ENCODE measurements at places on chromosomes 2 and 18. TPM values are rescaled to one million over a fixed set of nuclear protein-coding genes. Genes with fewer than 3 reads are reported as not detected.

The TM4SF20 gene
- total RNA-seq = not detected

The SPHKAP gene
- not detected for total RNA-seq

The GPR39 gene
- total RNA-seq = 14.1 TPM

The C2orf66 gene
- not detected for total RNA-seq

The C2orf78 gene
- total RNA-seq = not detected

The TRPM8 gene
- 0.48 TPM for total RNA-seq

The CSRNP3 gene
- total RNA-seq = 0.41 TPM

The RAB17 gene
- total RNA-seq = 86.3 TPM

The SH3BP4 gene
- total RNA-seq = 135 TPM

The CRYBA2 gene
- total RNA-seq = not detected

The CHRND gene
- not detected for total RNA-seq

The NEURL3 gene
- total RNA-seq = 0.48 TPM

The TFCP2L1 gene
- total RNA-seq = 4.6 TPM

The POTEF gene
- total RNA-seq = not detected

The HJURP gene
- total RNA-seq = 109 TPM

The GYPC gene
- not detected for total RNA-seq

The ADAM23 gene
- total RNA-seq = 8.9 TPM

The SPC25 gene
- total RNA-seq = 20.7 TPM

The FAM237A gene
- total RNA-seq = not detected

The TWSG1 gene
- 55.8 TPM for total RNA-seq

The CHRNG gene
- not detected for total RNA-seq

The KIAA2012 gene
- not detected for total RNA-seq

The PIEZO2 gene
- total RNA-seq = not detected

The CRYGD gene
- not detected for total RNA-seq

The PROKR1 gene
- not detected for total RNA-seq

The VIT gene
- total RNA-seq = not detected

The SKOR2 gene
- not detected for total RNA-seq

The CBLN2 gene
- not detected for total RNA-seq

The SATB2 gene
- total RNA-seq = 7.8 TPM

The SERPINB13 gene
- not detected for total RNA-seq

The BOK gene
- 72.8 TPM for total RNA-seq

The MTERF4 gene
- total RNA-seq = 38.6 TPM

The DARS1 gene
- 54.3 TPM for total RNA-seq

The LYG2 gene
- not detected for total RNA-seq

The NXPH2 gene
- total RNA-seq = not detected

The GKN2 gene
- total RNA-seq = not detected

The IKZF2 gene
- 22.2 TPM for total RNA-seq

The CD207 gene
- total RNA-seq = not detected

The LRRC30 gene
- total RNA-seq = not detected

The ERICH2 gene
- total RNA-seq = 2.0 TPM

The THSD7B gene
- not detected for total RNA-seq

The EFEMP1 gene
- 86.3 TPM for total RNA-seq

The ARHGEF33 gene
- total RNA-seq = 1.4 TPM

The LYG1 gene
- total RNA-seq = 0.78 TPM

The LIPG gene
- 30.9 TPM for total RNA-seq

The REG3G gene
- total RNA-seq = not detected

The DHRS9 gene
- total RNA-seq = not detected

The MC4R gene
- total RNA-seq = not detected

The CCBE1 gene
- 5.8 TPM for total RNA-seq

The ALPP gene
- total RNA-seq = 47.5 TPM

The LRRFIP1 gene
- total RNA-seq = 221 TPM

The DNPEP gene
- total RNA-seq = 107 TPM

The AMER3 gene
- total RNA-seq = not detected

The PPP1R1C gene
- total RNA-seq = 27.5 TPM

The POTEJ gene
- not detected for total RNA-seq

The COL4A4 gene
- 6.0 TPM for total RNA-seq

The NEU4 gene
- 0.92 TPM for total RNA-seq

The DNMT3A gene
- 43.1 TPM for total RNA-seq

The UGT1A9 gene
- not detected for total RNA-seq

The DLGAP1 gene
- total RNA-seq = not detected

All from PC-9 (cell line).